ENCODE measurements at places on chromosomes 6 and 20.

DNA sequence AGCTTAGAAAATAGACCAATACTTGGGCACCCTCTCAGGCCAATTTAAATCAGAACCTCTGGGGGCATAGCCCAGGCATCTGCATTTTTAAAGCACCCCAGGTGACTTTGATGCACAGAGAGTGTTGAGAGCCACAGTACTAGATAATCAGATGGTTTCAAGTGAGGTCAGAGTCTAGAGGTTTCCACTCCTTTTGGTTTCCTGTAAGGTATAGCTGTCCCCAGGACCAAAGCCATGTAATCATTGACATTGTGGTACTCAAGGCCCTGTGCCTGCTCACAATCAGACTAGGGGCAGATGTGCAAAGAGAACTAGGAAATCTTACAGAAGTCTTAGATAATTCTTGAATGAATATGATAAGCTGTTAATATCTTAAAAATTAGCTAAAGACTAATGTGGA lies 9.1 kb downstream of the FILIP1 start:
- ATAC-seq, result no peak

DNA sequence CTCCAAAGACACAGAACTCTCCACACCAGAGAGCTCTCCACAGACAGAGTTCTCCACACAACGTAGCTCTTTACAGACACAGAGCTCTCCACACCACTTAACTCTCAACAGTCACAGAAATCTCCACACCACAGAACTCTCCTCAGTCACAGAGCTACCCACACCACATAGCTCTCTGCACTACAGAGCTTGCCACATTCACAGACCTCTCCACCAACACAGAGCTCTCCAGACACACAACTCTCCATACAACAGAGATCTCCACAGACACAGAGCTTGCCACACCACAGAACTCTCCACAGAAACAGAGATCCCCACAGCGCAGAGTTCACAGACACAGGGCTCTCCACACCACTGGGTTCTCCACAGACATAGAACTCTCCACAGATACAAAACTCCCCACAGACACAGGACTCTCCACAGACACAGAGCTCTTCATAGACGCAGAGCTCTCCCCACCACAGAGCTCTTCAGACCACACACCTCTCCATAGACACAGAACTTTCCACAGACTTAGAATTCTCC lies 52.5 kb downstream of the ERMARD start:
- no peak for ATAC-seq

- no peak for ATAC-seq
Measured at GRCh38 chr6:4885341-4885933, 109.2 kb downstream of the CDYL start.

DNA sequence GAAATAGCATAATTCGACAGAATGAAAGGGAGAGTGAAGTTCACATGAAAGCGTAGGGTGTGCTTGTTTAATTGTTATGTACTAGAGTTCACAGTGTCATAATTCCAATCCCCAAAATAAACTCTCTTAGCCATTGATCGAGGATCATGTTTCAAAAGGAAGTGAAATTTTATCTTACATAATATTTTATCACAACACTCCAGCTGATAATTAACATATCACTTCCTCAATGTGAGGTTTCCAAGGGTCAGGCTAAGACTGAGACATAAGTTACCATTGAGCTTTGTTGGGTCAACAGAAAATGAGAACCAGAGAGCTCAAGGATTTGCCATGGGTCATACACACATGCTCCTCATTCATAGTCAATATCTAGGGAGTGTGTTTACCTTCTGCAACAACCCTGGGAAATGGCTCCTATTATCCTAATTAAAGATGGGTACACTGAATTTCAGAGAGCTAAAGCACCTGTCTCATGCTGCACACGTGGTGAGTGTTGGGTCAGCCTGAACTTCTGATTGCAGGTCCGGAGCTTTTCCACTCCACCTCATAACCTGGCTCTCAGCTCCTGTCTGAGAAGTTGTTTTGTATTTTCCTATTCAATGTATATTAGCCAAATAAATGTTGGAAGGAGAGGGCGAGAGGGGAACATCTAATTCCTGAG lies 3.0 kb downstream of the GSTA2 start:
- no peak for ATAC-seq

DNA sequence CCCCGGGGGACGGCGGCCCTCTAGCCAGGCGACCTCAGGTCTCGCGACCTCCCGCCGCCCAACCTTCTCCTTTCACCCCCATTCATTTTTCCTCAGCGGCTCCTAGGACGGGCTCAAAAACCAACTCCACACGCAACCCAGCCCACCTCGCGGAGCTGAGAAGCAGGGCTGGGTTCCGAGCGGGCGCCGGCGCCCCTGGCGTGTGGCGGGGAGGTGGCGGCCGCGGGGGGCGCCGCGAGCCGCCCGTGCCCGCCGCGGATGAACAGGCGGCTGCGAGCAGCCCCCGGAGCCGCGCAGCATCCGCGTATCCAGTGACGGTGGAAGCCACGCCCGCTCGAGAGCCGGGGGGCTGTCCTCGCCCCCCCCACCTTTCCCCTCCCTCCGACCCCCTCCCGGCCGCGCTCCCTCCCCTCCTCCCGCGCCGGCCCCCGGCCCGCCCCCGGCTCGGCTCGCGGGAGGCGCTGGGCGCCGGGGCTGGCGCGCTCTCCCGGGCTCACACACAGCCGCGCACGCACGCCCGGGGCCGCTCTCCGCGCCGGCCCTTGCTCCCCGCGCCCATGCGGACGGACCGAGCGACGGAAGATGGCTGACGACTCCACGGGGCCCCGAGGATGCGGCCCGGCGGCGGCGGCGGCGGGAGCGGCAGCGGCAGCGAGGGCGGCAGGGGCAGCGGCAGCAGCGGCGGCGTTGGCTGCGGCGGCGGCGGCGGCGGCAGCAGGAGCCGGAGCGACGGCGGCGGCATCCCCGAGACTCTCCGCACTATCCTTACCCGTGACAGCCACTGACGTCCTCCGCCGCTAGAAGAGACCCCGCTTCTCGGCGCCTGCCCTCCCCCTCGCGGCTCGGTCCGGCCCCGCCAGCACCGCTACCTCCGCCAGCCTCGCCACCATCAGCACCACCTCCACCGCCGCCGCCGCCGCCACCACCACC lies at the start of gene SOBP:
Gene SOBP, plus strand, starts transcription at position 482 of the 930 bp plus-strand sequence. CDS start 500 bp downstream, outside the sequence.
- peak; percentile 35 for ATAC-seq

GRCh38 chr6:52649536-52650160 lies 21.3 kb upstream of the TMEM14A start:
- no peak for ATAC-seq

- no peak for ATAC-seq
Measured at GRCh38 chr6:123770247-123770949, 33.3 kb upstream of the NKAIN2 start.

DNA sequence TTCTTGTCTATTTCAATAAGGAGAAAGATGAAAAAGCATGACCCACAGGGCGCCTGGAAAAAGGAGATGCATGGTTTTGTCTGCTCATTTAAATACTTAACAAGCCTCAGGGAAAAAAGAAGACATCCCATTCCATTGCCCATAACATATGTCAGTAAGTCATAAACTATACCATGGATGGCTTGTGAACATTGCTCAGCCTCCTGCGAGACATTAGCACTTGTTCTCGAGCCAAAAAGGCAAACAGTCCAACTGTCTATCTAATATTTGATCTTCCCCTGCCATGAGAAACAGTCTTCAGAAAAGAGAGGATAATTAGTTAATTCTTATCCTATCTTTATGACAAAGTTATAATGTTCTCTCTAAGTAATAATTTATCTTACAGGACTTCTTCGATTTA lies 527.4 kb downstream of the HACE1 start:
- no peak for ATAC-seq

DNA sequence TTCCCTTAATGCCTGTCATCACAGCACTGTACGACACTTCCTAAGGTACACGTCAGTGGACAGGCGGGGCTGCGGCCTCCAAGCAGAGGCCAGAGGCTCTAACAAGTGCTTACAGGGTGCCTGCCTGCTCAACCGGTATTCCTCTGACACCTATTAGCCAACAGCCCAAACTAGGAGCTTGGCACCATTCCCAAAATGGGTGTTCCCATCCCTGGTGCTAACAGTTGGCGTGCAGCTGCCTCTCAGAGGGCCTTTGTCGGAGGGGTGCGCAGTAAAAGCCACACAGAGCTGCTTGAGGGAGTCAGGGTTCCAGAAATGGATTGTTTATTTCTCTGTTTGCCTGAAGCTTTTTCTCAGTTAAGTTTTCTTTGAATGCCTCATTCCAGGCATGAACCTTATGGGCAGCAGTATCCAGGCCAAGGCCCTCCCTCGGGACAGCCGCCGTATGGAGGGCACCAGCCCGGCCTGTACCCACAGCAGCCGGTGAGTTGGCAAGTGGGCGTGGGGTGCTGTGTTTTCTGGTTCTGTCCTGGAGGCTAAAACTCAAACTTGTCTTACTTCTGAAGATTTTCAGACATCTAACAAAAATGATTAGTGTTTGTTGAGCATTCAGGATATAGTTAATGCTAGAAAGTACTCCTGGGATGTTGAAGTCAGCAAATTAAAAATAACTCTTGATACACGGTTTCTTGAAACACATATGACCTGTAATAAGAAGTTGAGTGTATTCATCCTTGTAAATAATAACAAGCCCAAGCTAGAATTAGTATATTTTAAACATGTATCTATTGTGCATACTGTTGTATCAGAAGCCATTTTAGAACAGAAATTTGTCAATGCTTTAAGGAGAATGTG lies 124.7 kb downstream of the TMEM242 start:
- peak; percentile 100 for ATAC-seq

GRCh38 chr6:16669227-16669626 lies 92.0 kb downstream of the ATXN1 start:
- peak; percentile 60 for ATAC-seq

GRCh38 chr6:5084360-5084780 lies 771 bp upstream of the PPP1R3G start:
- peak; percentile 35 for ATAC-seq

GRCh38 chr6:114342086-114342825 lies 567 bp downstream of the HS3ST5 start:
- peak; percentile 37 for ATAC-seq

GRCh38 chr6:111737065-111737521 lies 131.4 kb upstream of the TRAF3IP2 start:
- ATAC-seq, result no peak

DNA sequence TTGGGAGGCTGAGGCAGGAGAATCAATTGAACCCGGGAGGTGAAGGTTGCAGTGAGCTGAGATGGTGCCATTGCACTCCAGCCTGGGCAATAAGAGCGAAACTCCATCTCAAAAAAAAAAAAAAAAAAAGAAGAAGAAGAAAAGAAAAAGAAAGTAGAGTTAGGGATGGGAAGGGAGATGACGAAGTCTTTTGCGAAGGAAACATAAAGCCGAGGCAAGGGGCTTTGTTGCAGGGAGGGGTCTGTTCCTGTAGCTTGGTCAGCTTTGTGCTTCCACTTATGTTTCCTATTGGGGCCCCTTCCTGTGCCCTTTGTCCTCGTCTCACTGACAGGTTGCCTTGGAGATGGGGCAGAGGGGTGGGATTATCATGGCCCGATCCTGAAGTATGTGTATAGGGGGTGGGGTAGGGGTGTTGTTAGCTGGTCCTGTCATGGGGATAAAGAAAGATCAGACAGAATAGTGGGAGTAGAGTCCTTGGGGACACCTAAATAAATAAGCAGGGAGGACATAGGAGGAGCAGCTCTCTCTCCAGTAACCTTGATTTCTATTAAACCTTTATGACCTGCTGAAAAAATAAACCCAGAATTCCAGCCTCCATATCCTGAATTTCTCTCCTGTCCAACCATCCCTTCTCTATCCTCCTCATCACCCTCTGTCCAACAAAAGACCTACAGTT lies 1.1 kb upstream of the CLIC1 start:
- ATAC-seq, result no peak

- no peak for ATAC-seq
Measured at GRCh38 chr6:110283657-110284056, 74.5 kb downstream of the METTL24 start.

DNA sequence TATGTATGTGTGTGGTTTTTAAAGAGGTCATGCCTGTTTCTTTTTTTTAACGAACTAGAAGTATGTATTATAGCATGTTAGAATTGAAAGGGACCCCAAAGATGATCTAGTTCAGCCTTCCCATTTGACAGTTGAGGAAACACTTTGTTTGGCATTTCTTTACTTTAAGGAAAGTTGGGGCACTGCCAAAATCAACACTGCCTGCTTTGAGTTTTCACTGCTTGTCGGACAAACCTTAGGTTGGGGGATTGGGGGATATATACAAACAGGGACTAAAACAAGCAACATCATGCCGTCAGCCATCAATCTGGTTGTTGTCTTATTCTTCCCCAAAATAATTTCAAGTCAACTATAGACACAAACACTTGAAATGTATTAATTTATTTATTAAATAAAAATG lies 14.1 kb upstream of the CALHM6 start:
- ATAC-seq, result no peak

GRCh38 chr6:126803769-126804168 lies 314.7 kb upstream of the RSPO3 start:
- ATAC-seq, result no peak

DNA sequence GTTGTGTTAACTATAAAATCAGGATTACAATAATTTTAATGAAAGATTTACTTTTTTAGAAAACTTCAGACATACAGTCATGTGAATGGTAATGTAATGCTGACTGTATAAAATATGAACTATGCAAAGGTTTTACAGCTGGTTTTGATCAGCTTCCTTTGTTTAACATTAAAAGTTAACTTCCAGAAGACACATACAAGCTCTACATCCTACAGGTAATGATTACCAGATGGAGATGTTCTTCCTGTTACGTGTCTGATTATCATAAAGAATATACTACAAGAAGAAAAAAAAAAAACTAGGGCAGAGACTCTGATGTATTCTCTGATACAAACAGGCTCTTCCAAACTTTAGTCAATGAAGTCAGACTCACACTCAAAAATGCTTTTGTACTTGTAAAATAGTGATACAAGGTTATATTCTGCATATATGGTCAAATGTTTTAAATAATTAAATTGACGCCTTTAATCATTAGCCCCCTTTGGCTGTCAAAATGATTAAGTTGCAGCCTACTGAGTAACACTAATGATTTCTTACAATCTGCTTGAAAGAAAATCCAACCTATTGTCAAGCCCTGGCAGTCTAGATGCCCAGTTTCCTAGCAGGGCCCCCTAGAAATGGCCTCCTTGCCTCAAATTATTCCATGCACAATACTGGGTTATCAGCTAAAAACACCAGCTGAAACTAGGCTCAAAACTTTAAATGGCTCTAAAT lies 251.8 kb upstream of the RUNX2 start:
- ATAC-seq, result no peak

GRCh38 chr6:61592238-61592637 lies 693.8 kb downstream of the KHDRBS2 start:
- no peak for ATAC-seq

DNA sequence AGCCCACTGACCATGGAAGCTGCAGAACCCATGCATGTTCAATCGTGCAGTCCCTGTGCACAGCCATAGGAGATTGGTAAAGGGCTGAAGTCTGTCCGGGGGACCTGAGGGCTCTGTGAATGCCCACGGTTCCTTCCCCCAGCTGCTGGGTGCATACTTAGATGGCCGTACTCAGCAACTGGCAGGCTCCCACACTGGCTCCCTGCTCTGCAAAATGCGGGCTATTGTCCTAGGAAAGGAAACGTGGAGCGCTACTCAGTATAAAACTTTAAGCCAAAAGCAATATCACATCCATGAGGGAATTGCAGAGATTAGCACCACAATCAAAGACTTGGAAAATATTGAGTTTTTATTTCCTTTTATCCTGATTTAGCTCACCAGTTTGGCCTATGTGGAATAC lies 202.0 kb downstream of the WDR27 start:
- ATAC-seq, result no peak
